ENCODE measurements at places on chromosomes 5 and 9. TPM values are rescaled to one million over a fixed set of nuclear protein-coding genes. Genes with fewer than 3 reads are reported as not detected.

DNA sequence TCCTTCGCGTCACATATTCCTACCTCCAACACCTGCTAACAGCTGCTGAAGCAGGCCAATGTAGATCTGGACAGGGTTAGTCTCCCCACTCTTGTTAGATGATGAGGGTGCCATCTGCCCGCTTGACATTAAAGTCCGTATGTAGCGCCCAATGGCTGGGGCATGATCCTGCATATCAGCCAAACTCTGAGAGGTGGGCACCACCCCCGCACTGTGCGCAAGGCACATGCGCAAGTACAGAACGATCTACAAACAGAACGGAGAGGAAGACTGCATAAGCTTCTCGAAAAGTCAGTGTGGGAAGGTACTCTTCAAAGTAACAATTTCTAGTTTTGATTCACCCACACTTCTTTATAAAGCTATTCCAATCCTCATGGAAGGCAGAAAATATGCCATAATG, 69.8 kb downstream of the ECPAS start:
- no peak for DNase-seq

DNA sequence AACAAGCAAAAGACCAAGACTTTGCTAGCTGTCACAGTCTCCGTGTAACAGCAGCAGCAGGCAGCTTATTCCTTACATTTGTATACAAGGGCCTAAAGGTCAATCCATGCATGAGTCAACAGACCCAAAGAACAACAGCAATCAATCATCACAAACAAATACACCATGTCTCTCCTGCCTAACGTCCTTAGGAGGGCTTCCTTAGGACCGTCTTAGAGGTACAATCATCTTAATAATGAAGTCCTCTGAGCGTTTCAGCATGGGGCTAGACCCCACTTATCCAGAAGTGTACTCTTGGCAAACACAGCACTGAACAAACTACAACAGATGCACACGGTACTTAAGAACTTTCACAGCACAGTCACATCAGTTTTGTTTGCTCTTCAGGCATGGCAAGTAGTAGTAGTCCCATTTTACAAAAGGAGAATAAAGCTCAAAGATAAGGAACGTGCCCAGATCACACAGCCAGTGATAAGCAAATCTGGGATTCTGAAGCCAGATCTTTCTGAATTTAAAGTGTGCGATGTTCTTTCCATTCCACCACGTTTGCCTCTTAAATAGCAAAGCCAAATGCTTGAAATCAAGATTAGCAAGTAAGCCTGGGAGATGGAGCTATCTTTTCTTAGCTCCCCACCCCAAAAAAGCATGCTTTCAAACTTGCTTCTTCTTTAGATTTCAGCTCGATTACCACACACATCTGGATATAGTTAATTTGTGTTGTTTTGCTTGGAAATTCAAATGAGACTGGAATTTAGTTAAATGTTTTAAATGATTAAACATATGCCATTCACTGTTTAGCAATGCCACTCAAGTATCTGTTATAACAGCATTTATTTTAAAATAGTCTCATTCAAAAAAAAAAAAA, 24.2 kb downstream of the PSMB7 start:
- DNase-seq: no peak

- DNase-seq: no peak
Measured at GRCh38 chr9:35923927-35924763, 14.9 kb downstream of the SPAAR start.

- no peak for DNase-seq
Measured at GRCh38 chr9:136454026-136454796, 14.6 kb upstream of the INPP5E start.

- no peak for DNase-seq
Measured at GRCh38 chr5:1009359-1010180, 968 bp downstream of the NKD2 start.

DNA sequence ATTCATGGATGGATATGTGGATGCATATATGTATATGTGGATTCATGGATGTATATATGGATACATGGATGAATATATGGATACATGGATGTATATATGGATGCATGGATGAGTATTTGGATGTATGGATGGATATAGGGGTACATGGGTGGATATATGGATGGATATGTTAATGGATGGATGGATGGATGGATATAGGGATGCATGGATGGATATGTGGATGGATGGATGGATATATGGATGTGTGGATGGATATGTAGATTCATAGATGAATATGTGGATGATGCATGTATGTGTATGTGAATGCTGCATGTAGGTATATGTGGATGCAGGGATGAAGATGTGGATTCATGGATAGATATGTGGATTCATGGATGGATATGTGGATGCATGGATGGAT, 53.4 kb upstream of the SYNPO start:
- DNase-seq: no peak

DNA sequence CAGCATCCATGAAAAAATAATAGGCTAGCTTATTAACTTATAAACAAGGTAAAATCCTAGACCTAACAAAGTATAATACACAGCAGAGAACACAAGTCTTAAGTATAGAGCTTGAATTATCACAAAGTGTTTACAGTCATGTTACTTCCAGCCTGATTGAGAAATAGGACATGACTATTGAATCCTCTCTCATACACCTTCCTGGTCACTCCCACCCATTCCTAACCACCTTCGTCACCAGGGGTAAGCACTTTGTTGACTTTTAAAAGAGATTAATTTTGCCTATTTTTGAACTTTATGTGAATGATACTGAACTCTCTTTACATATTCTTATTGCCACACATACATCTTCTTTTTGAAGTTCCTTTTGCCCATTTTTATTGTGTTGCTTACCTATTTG, 325.8 kb downstream of the PJA2 start:
- no peak for DNase-seq

DNA sequence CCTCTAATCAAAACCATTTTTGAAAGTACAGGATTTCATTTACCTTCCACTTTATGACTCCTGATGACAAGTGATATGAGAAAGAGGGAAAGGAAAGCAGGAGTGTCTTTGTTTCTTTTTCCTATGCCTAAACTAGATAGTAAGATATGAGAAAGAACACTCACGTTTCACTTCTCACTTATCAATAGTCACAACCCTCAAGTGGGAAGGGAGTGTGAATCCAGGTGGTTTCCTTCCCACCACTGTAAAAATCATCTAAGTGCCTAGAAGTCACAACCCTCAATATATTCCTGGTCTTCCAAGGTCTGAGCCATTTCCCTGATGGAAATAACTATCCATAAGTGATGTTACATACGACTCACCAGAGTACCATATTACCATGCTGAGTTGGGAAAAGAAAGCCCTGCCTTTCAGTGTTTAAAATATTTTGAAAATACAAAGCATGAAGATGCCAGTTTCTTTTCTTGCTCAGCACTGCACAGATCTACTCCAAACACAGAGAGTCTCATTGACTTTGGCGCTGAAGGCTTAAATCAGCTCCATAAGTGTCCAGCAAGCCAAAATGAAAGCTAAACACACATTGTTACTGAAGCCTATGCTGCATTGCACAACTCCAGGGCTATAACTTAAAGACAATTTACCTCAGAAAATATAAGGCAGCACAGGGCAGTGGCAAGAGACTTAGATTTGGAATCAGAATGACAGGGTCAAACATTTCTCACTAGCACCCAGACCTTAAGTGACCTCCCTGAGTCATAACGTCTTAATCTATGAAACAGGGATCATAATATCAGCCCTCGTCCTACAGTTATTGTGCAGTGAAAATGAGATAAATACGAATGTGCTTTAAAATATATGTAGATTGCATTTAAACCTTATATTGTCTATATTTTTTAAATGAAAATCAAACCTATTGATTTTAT, 301.2 kb downstream of the KIAA0825 start:
- no peak for DNase-seq

DNA sequence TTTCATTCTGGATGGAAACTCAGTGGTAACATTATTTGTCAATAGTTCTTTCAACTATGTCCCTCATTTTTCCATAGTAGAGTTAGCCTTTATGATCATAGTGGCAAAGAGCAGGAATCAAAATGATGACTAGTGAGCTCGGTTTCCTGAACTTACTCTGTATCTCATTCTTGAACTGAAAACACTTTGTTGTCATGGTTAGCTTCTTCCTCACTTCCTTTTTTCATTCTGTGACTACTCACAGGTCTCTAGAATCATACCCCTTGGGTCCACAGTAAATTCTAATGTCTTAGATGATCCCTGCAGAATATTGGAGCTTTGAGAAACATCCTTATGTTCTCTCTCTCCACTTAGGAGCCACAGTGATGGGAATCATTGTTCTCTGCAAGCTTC, 29.4 kb upstream of the RECK start:
- no peak for DNase-seq

- DNase-seq: no peak
Measured at GRCh38 chr5:136730426-136730825, 365.1 kb upstream of the TRPC7 start.

DNA sequence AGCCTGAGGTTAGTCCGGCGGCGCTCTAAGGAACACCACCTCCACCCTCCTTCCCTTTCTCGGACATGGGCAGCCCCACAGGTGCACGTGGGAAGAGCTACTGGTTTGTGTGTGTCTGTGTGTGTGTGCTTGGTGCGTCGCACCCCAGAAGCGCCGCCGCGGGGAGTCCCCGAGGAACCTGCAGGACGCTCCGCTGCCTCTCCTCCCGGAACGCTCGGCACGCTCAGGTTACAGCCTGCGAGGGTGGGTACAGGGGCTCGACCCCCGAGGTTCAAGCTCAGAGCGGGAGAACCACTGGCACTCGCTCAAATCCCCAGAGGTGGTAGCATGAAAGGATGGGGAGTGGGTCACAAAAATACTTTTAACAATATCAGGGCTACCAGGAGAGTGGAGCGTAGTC, 2.0 kb downstream of the ASTN2 start:
- no peak for DNase-seq

DNA sequence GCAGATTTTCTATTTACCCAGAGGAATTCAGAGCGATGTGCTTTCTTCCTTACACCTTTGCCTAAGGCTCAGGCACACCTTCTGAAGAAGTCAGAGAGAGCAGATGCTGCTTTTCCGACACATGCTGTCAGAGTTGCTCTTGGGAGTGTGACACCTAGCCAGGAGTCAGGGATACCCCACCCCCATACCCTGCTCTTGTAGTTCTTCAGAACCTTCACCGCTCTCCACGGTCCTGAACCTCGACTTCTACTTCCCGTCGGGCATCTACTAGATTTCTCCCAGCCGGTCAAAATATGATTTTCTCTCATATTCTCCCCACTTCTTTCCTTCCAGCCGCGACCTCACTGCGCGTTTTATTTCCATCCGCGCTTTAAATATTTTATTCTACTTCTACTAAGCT, 1.7 kb downstream of the GRIN3A start:
- DNase-seq: no peak

DNA sequence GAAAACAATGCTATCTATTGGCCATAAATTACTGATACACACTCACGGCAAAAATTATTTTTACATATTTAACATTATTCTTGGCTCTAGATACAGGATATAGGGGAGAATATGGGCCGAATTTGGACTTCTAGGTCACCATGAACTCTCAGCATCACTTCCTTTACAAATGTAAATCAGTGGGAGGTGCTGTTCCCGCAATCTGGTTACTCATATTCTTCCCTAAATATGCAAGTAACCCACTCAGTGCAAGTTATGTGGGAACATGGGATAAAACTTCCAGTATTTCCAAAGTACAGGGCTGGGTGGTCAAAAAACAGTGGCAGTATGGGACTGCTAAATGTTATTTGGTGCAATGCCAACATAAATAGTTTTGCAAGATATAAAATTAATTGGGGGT, 145.6 kb downstream of the PPP2R2B start:
- no peak for DNase-seq

DNA sequence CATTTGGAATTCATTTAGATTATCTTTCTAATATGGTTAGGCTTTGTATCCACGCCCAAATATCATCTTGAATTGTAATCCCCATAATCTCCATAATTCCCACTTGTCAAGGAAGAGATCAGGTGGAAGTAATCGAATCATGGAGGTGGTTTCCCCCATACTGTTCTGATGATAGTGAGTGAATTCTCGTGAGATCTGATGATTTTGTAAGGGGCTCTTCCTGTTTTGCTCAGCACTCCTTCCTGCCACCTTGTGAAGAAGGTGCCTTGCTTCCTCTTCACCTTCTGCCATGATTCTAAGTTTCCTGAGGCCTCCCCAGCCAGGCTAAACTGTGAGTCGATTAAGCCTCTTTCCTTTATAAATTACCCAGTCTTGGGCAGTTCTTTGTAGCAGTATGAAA, 527.5 kb upstream of the ARRDC3 start:
- no peak for DNase-seq

DNA sequence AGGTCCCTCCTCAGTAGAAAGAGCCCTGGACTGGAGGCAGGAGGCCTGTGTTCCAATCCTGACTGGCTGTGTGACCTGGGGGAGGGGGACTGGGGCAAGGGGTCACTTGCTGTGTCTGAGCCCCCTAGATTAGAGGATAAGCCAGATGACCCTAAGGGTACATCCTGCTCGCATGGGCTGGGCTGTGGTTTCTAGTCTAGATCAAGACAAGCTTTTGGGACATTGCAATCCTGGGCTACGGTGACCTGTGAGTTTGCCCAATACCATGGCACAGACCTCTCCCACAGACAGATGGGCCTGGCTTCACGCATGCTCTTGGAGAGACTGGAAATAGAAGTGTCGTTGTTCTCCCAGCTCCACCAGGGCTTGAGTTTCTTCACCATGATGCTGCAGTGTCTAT, 27.0 kb downstream of the NDUFA8 start:
- no peak for DNase-seq

- no peak for DNase-seq
Measured at GRCh38 chr9:134189145-134189469, 24.7 kb upstream of the RNU6ATAC start.

DNA sequence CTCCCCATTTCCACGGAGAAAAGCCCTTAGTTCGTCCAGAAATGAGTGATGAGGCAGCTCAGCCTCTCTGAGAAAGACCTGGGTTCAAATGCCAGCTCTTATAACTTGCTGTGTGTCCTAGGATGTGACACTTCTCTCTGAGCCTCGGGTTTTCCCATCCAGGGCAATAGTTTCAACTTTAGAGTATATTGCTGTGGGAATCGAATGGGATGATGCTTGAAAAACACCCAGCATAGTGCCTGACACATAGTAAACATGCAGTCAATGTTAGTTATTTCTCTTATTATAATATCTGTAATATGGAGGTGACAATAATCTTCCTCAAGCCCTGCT, 430 bp upstream of the MAPKAP1 start:
- no peak for DNase-seq

- no peak for DNase-seq
Measured at GRCh38 chr5:77898385-77898784, 122.2 kb upstream of the TBCA start.

The CDHR2 gene
- 2.4 TPM for total RNA-seq

The RNF208 gene
- 2.7 TPM for total RNA-seq

The UNC13B gene
- 0.12 TPM for total RNA-seq

The ZDHHC11 gene
- 9.4 TPM for total RNA-seq

All from activated CD4-positive, alpha-beta T cell treated with anti-CD3 and anti-CD28 coated beads, Interleukin-2, amount 10 ng/mL, durations not matched to agents 7 days and 5 days (primary cell).